RPMI7951 (cell line): ENCODE measurements at places on chromosomes 3 and 15. TPM values are rescaled to one million over a fixed set of nuclear protein-coding genes. Genes with fewer than 3 reads are reported as not detected.
A peak's percentile ranks its signal among the peaks of the same experiment; 100 is the strongest.

Gene TAGLN3
- 0.39 and 0.48 TPM in 2 replicates for total RNA-seq

Gene BNC1
- total RNA-seq, result 6.6 and 8.8 TPM in 2 replicates

Gene ZPLD1
- 0.20 TPM in 1 of 2 replicates, not detected in the other for total RNA-seq

Gene GOLGA8M
- not detected in 2 replicates for total RNA-seq

Gene C3orf33
- 0.68 and 1.3 TPM in 2 replicates for total RNA-seq

Gene ZBTB47
- total RNA-seq, result 8.8 and 13.5 TPM in 2 replicates

Gene PLSCR5
- total RNA-seq, result not detected in 2 replicates

DNA sequence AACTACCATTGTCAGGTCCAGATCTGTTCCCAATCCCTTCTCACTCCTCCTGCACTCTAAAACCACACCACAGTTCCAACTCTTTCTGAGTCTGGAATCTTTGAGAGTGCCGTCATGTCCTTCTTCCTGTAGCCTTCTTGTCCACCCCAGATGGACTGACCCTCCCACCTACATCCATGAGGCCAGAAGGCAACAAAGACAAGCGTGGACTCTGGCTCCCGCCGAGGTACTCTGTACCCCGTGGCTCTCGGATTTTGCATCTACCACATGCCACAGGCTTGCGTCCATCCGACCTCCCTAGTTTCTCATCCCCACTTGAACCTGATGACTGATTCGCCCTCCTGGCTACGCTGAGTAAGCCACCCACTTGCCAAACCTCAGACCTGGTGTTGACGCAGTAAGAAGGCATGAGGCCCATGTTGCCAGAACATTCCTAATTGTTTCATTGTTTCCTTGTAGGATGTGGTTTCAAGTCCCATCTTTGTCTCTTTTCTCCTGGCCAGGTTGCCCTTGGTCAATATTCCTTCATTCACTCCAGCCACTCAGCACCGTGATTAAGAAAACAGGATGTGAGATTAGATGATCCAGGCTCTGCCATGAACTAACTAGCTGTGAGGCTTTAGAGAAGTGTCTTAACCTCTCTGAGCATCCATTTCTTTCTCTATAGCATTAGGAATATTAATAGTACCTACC, 1.1 kb upstream of the ZBTB38 start:
- DNase-seq, result peak; percentile 100

GRCh38 chr3:140343211-140344081, 334.4 kb upstream of the TRIM42 start:
- peak; percentile 32 for DNase-seq

- DNase-seq, result no peak
Observed at GRCh38 chr15:31482122-31482922, 155.7 kb downstream of the KLF13 start.

DNA sequence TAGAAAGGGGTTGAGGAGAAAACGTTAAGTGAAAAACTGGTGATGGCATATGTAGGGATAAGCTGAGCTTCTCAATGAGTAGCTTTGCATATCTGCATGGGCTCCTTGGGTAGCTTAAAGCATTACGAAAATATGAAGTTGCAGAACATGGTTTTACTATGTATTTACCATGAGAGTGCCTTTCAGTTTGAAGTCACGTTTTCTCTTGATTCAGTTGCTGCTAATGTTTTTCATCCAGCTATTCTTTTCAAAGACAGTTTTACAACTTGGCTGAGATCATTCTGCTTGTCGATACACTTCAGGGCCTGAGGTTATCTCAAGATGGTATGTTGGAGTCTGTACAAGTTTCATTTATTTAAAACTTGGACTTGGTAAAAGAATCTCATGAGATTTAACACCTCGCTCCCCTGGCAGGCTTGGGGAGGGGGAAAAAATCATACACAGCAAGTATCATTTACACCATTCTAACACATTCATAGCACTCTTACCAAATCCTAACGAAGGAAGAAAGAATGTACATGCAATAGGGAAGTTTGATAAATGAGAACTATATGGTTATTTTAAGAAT, 103.3 kb upstream of the CMC1 start:
- DNase-seq, result no peak

- DNase-seq, result no peak
Observed at GRCh38 chr3:114323546-114324254, 29.9 kb downstream of the TIGIT start.

- peak; percentile 47 for DNase-seq
Observed at GRCh38 chr3:128178782-128179483, 25.7 kb downstream of the EEFSEC start.

DNA sequence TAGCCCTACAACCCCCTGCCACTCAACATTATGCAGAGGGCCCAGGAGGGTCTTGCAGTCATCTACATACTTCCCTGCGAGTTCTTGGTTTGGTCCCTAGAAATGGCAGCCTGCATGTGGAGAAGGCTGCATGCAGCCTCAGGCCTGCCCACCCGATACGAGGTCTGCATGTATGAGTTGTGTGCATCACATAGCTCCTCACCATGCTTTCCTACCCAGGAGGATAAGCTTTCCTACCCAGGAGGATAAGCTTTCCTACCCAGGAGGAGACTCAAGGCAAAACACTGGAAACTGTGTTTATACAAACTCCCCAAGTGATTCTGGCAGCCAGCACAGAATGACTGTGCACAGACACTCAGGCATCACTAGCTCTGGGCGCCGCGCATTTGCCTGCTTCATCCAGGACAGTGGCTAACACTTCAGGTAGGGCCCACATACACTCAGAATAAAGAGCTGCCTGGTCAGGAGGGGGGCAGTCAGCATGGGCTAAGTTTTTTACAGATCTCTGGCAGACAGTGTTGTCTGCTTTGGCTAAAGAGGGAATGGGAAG, 187.7 kb downstream of the THSD4 start:
- no peak for DNase-seq

GRCh38 chr15:38440353-38441129, 13.4 kb upstream of the FAM98B start:
- DNase-seq, result peak; percentile 53

DNA sequence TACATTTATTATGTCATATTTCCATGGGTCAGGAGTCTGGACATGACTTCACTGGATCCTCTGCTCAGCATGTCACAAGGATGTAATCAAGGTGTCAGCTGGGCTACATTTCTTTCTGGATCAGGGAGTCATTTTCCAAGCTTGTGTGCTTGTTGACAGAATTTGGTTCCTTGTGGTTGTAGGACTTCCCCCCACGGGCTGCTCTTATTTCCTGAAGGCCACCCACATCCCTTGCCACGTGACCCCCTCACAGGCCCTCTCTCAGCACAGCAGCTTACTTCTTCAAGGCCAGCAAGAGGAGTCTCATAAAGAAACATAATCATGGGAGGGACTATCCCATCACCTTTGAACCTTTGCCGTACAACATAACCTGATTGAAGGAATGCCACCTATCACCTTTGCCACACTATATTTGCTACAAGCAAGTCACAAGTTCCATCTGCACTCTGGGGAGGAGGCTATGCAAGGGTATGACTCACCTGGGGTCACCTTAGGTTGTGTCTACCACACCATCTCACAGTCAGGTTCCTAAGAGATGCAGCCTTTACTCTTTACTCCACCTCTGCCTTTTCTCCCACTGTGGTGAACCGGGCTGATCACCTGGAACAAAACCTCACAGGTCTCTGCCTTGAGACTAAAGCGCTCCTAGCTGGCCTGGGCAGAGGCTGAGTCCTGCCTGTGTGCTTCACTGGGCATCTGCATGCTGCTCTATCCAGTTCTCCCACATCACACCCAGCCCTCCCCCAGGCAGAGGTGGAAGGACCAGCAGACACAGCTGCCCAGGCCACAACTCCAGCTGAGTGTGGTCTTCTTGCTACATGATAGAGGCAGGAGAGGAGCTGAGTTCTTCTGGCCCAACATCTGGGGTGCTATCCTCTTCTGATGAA, 13.5 kb downstream of the RAB6B start:
- no peak for DNase-seq

DNA sequence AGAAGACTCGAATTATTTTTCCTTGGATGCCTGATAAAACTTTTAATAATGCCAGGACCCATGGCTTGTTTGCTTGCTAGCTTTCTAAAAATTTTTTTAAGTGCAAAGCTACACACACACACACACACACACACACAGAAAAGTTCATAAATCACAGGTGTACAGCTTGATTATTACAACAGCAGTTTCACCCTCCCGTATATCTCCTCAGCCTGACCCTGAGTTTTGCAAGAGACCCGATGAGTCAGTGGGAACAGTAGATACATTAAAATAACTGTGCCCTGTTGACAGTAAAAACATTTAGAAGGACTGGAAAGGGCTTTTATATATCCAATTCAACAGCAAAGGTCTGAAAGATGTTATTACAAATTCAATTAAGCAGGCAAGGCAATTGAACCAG, 46.7 kb downstream of the EMC4 start:
- DNase-seq, result peak; percentile 31

GRCh38 chr3:122021811-122022401, at the start of gene ILDR1:
TSS of gene ILDR1 (minus strand) at chr3:122022247. CDS start at chr3:122022077, 170 bp downstream.
- DNase-seq, result no peak

- peak; percentile 15 for DNase-seq
Observed at GRCh38 chr15:48253172-48253571, 47.1 kb downstream of the SLC12A1 start.

GRCh38 chr15:67181221-67181639, 73.2 kb downstream of the AAGAB start:
- DNase-seq, result no peak

DNA sequence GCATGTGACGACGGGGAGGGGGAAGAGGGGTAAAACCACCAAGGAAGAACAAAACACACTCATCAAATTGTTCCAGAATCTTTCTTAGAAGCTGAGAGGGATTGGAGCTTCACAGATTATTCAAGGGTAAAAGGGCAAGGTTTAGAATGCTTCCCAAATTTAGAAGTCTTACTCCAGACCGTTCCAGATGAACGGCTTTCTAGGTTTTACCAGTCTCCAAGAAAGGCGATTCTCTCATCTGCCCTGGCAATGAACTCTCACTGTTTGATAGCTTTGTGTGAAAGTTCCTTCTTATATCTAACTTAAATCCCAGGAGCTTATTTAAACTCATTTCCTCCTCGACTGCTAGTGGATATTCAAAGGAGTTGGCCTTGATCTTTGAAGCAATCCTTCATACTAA, 124.3 kb upstream of the PRICKLE2 start:
- DNase-seq, result no peak

GRCh38 chr3:174153871-174154270, 705.3 kb upstream of the NAALADL2 start:
- no peak for DNase-seq

- no peak for DNase-seq
Observed at GRCh38 chr3:123026565-123027291, 835 bp downstream of the SEMA5B start.

- DNase-seq, result no peak
Observed at GRCh38 chr3:65677486-65678010, 361.2 kb downstream of the MAGI1 start.

- DNase-seq, result no peak
Observed at GRCh38 chr3:186643493-186643892, 3.3 kb downstream of the FETUB start.

GRCh38 chr3:165754219-165755007, 82.8 kb downstream of the BCHE start:
- DNase-seq, result no peak

DNA sequence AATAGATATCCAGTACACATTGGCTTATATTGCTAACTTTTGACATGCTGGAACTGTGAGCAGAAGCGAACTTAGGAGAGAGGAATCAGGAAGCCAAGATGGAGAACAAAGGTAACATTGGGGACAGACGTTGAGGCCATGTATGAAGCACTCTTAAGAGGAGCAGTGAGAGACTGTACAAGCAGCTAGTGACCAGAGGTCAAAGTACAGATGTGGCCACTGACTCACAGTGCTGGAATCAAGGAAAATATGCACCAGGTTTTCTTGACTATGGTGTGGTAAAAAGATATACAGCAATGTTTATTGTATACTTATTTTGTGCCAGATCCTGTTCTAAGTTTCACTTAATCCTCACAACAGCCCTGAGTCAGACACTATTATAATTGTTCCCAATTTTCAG, 2.0 kb upstream of the IL20RB start:
- DNase-seq, result peak; percentile 93

- DNase-seq, result no peak
Observed at GRCh38 chr15:41822471-41822870, 5.4 kb upstream of the JMJD7 start.

- DNase-seq, result peak; percentile 24
Observed at GRCh38 chr15:28885630-28886430, at the start of gene APBA2. TSS of gene APBA2 (plus strand) at chr15:28885974. CDS start at chr15:29053885, 167,911 bp downstream.

GRCh38 chr3:179416681-179417080, 34.6 kb downstream of the GNB4 start:
- DNase-seq, result no peak

- DNase-seq, result peak; percentile 77
Observed at GRCh38 chr15:38002883-38003477, 68.5 kb downstream of the TMCO5A start.

GRCh38 chr3:150061288-150062024, 90.8 kb upstream of the PFN2 start:
- DNase-seq, result no peak

GRCh38 chr3:86950717-86951116, 40.2 kb downstream of the VGLL3 start:
- DNase-seq, result no peak

- DNase-seq, result no peak
Observed at GRCh38 chr3:167823738-167824137, 88.2 kb downstream of the SERPINI1 start.

GRCh38 chr3:35679409-35680080, 40.2 kb downstream of the ARPP21 start:
- DNase-seq, result no peak
